ENCODE measurements at places on chromosomes 6 and 20.

DNA sequence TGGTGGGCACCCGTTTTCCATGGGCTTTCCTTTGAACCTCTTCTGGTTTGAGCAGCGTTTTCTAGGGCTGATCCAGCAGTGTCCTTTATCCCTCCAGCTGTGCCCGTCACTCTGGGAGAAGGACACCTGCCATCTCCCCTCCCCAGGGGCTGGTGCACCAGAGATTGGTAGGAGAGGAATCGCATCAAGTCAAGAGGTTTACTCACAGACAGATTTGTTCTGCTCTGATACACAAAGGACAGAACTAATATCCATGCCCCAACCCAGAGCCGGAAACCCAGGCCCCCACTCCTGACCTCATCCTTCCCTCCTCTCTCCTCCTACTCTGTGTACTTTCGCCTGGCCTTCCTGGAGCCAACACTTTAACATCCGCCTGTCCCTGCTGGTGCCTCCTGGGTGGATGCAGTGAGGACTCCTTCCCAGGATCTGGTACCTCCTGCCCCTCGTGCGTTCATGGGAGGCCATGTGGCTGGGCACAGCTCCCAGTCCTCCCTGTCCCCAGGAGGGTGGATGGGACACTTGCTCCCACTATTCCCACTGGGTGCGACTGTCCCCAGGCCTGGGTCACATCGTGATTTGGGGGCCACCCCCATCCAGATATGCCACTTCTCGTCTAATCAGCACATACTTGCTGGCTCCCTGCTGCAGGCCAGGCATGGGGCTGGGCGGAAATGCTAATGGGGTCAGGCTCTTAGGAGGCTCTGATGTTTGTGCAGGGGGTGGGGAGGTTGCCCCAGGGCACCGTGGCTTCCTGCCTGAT lies 286.3 kb downstream of the CDH4 start:
- peak; percentile 27 for DNase-seq
- H3K36me3 ChIP-seq, result no peaks in the 10 kb centered on the region
- H3K4me1 ChIP-seq, result no peaks in the 10 kb centered on the region
- H3K4me3 ChIP-seq, result no peak overlapping the region
- no peak overlapping the region for H3K27ac ChIP-seq

DNA sequence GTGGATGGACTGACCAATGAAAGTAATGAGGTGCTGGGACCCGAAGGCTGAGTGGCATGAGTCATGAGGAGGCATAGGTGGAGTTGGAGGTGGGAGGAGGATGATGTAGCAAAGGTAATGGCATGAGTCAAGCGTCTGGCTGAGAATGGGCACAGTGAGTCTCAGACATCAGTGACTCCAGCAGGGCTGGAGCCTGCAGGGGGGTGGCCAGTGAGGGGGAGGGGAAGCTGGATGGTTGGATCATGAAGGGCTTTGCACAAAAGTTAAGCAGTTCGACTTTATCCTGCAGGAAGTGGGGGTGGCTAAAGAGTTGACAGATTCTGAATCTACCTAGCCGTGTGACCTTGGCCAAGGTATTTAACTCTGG lies 99.0 kb upstream of the IYD start:
- no peaks in the 10 kb centered on the region for H3K4me1 ChIP-seq
- no peaks in the 10 kb centered on the region for H3K27me3 ChIP-seq

- H3K27me3 ChIP-seq, result no peaks in the 10 kb centered on the region
- no peaks in the 10 kb centered on the region for H3K36me3 ChIP-seq
- H3K4me3 ChIP-seq, result no peak overlapping the region
- no peak for DNase-seq
- no peak overlapping the region for H3K27ac ChIP-seq
- H3K4me1 ChIP-seq, result no peaks in the 10 kb centered on the region
Observed at GRCh38 chr6:105194591-105194990, 14.8 kb upstream of the POPDC3 start.

DNA sequence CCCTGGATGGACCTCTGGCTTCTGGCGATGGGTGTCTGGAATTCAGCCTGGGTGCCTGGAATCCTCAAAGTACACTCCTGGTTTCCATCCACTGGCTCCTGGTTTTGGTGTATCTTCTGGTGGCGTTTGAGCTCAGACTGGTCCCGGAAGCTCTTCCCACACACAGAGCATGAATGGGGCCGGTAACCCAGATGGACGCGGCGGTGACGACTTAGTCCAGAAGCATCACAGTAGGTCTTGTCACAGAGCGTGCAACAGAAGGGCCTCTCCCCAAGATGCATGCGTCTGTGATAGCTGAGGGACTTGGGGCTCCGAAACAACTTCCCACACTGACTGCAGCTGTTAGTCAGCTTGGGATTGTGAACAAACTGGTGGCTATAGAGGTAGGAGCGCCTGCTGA lies 7.8 kb downstream of the ZFP57 start:
- DNase-seq, result no peak
- H3K36me3 ChIP-seq, result no peaks in the 10 kb centered on the region
- no peaks in the 10 kb centered on the region for H3K4me1 ChIP-seq
- H3K4me3 ChIP-seq, result no peak overlapping the region
- no peaks in the 10 kb centered on the region for H3K27me3 ChIP-seq

DNA sequence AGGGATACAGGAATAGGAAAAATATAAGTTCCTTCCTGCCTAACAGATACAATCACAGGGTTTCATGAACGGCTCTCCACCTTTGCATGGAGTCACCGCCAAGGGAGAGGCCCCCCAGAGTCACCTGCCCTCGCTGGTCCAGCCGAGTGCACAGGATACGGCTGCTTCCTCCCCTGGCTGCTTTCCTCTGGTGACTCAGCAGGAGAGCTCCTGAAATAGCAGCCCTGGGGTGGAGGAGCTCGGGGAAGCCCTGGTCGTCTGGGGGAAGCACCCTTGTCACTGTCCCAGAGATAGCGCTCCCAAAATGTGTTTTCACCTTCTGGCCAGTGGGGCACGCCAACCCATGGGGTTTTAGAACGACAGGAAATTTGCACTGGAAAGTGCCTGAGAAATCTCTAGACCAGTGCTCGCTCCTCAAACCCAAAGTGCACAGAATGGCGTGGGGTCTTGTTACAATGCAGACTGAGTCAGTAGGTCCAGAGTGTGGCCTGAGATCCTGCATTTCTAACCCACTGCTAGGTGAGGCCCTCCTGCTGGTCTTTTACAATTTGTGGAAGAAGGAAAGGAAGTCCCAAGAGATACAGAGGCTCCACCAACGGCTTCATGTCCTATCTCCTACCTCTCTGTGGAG lies 35.9 kb upstream of the FAM50B start:
- DNase-seq, result peak; percentile 77
- no peaks in the 10 kb centered on the region for H3K36me3 ChIP-seq
- no peak overlapping the region for H3K27ac ChIP-seq

DNA sequence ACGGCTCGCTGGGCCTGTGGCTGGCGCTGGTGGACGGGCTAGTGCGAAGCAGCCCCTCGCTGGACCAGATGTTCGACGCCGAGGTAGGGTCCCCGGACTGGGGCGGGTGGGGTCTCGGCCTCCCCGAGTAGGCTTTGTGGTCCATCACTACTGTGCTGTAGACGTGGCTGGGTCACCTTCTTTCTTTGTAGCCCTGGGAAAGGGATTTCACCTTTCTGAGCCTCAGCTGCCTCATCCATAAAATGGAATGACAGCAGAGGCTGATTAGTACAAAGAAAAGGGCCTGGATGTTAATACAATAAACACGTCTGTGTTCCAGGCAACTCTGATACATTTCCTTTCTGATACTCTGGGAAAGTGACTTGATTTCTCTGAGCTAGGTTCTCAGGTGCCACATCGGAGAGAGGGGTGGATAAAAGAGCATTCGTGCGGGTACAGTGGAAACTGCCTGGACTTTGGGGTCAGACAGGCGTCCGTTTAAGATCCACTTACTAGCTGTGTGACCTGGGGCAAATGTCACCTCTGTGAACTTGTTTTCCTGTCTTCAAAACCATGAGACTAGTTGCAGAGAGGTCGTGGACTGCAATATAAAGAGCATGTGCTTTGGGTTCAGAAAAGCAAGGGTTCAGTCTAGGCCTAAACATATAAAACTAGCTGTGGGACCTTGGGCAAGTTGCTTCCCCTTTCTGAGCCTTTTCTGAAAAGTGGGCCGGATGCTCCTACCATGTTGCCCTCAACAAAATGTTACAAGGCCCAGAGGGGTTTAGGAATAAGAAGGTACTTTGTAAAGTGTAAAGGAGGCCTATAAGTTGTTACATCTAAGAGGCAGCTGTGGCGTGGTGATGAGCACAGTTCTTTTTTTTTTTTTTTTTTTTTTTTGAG lies 896 bp downstream of the SYS1 start:
- H3K4me3 ChIP-seq, result peak overlapping the region; percentile 32
- H3K4me1 ChIP-seq, result no peaks in the 10 kb centered on the region
- DNase-seq, result no peak
- peaks cover 11% of the 10 kb centered on the region for H3K36me3 ChIP-seq
- no peaks in the 10 kb centered on the region for H3K27me3 ChIP-seq

- H3K27ac ChIP-seq, result no peak overlapping the region
- no peaks in the 10 kb centered on the region for H3K36me3 ChIP-seq
- no peak overlapping the region for H3K4me3 ChIP-seq
- peak; percentile 86 for DNase-seq
- no peaks in the 10 kb centered on the region for H3K27me3 ChIP-seq
Observed at GRCh38 chr20:371755-372542, 8.6 kb upstream of the TRIB3 start.

DNA sequence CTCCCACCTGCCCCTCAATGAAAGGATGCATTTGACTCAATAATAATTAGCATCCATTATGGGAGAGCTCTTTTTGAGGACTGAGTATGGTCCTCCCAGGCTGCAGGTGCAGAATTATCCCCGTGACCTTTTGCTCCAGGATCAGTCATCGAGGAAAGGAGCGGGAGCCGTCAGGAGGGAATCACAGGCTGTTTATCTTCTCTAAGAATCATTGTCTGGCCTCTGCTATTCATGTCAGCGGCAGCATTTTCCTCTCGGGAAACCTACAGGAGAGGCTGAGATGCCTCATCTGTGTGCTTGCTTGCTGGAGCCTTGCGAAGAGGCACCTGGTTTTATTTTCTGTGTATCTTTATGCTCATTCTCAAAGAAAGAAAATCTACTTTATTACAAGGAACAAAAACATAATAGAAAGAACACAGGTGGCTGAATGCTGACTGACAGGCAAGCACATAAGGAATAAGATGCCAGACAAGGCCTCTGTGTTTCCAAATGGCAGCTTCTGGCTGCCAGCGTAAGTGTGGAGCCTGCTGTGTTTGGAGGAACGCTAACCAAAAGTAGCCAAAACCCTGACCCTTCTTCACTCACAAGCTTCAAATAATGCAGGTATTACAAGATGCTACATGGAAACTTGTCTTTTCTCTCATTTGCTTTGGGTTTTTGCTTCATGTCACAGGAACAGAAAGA lies 539.1 kb upstream of the MARCKS start:
- H3K27me3 ChIP-seq, result no peaks in the 10 kb centered on the region
- no peak overlapping the region for H3K27ac ChIP-seq
- no peak for DNase-seq
- H3K4me1 ChIP-seq, result no peaks in the 10 kb centered on the region
- H3K4me3 ChIP-seq, result no peak overlapping the region

GRCh38 chr6:10722570-10722819 lies 375 bp upstream of the TMEM14C start:
- H3K4me1 ChIP-seq, result peaks cover 3% of the 10 kb centered on the region
- no peak overlapping the region for H3K4me3 ChIP-seq
- H3K27ac ChIP-seq, result peak overlapping the region; percentile 45
- H3K27me3 ChIP-seq, result no peaks in the 10 kb centered on the region
- H3K36me3 ChIP-seq, result no peaks in the 10 kb centered on the region

GRCh38 chr6:41747256-41748101 lies at the start of gene PGC:
PGC (minus strand) TSS chr6:41747397; CDS start chr6:41747334, 63 bp downstream.
- H3K27me3 ChIP-seq, result no peaks in the 10 kb centered on the region
- no peak within 1 kb of the TSS for H3K27ac ChIP-seq
- H3K4me1 ChIP-seq, result no peaks in the 10 kb centered on the region
- no peak within 1 kb of the TSS for H3K4me3 ChIP-seq

DNA sequence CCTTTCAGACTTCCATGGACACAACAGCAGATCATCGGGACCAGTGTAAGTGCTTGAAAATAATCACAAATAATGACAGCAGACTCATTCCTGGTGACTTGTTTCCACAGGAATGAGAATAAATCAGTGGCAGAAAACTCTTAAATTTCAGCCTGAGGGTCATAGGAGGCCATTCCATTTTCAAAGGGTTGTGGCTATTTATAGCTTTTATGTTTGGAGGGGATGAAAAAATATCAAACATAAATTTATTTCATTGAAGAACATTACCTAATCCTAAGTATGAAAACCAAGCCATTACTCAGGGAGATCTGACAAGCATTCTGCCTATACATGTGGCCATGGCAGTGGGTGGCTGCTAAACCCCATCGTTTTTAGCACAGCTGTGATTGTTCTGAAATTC lies 173.6 kb upstream of the CNR1 start:
- no peak overlapping the region for H3K4me3 ChIP-seq
- no peaks in the 10 kb centered on the region for H3K4me1 ChIP-seq
- H3K36me3 ChIP-seq, result no peaks in the 10 kb centered on the region
- H3K27ac ChIP-seq, result no peak overlapping the region

- no peaks in the 10 kb centered on the region for H3K4me1 ChIP-seq
- no peak overlapping the region for H3K27ac ChIP-seq
- H3K36me3 ChIP-seq, result no peaks in the 10 kb centered on the region
- DNase-seq, result no peak
- peak overlapping the region; percentile 47 for H3K4me3 ChIP-seq
- H3K27me3 ChIP-seq, result no peaks in the 10 kb centered on the region
Observed at GRCh38 chr6:7725412-7725811, 487 bp upstream of the BMP6 start.

DNA sequence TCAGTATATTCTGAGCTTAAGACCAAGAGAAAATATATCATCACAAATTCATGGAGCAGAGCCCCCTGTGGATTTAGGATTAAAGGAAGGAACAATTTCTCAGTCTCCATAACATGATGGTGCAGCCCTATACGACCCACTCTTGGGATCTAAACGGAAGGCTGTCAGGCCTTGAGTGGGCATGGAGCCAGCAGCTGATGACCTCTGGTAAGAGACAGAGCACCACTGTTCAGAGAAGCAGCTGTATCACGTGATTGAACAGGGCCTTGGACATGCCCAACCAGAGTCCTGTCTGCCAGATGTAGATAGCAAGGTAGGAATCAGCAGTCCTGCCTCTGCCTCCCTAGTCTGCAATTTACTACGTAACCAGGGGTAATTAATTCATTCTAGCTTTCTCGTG lies 259.4 kb upstream of the POU3F2 start:
- H3K4me3 ChIP-seq, result no peak overlapping the region
- H3K4me1 ChIP-seq, result no peaks in the 10 kb centered on the region
- H3K27me3 ChIP-seq, result no peaks in the 10 kb centered on the region
- no peaks in the 10 kb centered on the region for H3K36me3 ChIP-seq

- H3K27ac ChIP-seq, result no peak overlapping the region
- H3K4me1 ChIP-seq, result no peaks in the 10 kb centered on the region
- H3K4me3 ChIP-seq, result no peak overlapping the region
Observed at GRCh38 chr6:208938-209337, 83.3 kb upstream of the DUSP22 start.

GRCh38 chr20:63166193-63167020 lies 49.5 kb downstream of the YTHDF1 start:
- DNase-seq, result peak; percentile 65
- H3K4me1 ChIP-seq, result no peaks in the 10 kb centered on the region
- no peak overlapping the region for H3K4me3 ChIP-seq
- H3K36me3 ChIP-seq, result no peaks in the 10 kb centered on the region

Measured in aorta (tissue), 5 donors.